Stimulated activated CD8-positive, alpha-beta memory T cell treated with anti-CD3 and anti-CD28 coated beads, Interleukin-2, amount 100 ng/mL, for 48 hours (primary cell): ENCODE measurements at places on chromosomes 16 and 17.

GRCh38 chr17:15256689-15257088 is 8.4 kb downstream of the PMP22 start:
- DNase-seq: no peak

GRCh38 chr17:55463600-55463999 is 42.0 kb upstream of the MMD start:
- no peak for DNase-seq

DNA sequence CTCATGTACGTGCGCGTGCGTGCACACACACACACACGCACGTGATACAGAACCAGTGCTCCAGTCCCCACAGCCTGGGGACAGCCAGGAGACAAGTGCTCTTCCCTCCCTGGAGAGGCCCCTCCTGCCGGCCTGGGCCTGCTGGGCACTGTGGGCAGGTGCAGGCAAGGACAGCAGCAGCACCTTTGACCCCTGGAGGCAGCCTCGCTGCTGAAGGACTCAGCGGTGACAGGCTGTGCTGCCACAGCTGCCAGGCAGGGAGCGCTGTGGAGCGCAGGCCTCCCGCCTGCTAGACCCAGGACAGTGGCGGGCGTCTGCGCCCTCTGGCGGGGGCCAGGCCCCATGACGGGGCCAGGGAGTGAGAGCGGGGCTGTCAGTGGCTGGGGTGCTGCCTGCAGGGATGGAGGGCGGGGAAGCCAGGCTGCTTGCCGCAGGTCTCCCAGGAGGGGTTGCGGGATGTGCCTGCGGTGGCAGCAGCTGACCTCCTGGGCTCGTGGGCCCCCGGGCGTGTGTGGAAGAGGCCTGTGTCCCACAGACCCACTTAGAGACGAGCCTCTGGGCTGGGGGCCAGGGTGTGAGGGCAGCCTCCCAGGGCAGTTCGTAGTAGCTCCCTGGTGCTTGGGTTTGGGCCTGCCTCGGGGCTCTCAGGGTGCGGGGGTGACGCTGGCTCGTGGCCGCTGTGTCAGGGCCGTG is 63.5 kb upstream of the PVALEF start:
- DNase-seq: peak; percentile 80

- no peak for DNase-seq
Measured at GRCh38 chr17:47687748-47688147, 6.2 kb upstream of the TBKBP1 start.

- no peak for DNase-seq
Measured at GRCh38 chr16:69306031-69306430, 5.1 kb upstream of the VPS4A start.

GRCh38 chr17:16888413-16889087 is 83.4 kb downstream of the TNFRSF13B start:
- DNase-seq: no peak

GRCh38 chr16:28537964-28538732 is 626 bp downstream of the NUPR1 start:
- no peak for DNase-seq

DNA sequence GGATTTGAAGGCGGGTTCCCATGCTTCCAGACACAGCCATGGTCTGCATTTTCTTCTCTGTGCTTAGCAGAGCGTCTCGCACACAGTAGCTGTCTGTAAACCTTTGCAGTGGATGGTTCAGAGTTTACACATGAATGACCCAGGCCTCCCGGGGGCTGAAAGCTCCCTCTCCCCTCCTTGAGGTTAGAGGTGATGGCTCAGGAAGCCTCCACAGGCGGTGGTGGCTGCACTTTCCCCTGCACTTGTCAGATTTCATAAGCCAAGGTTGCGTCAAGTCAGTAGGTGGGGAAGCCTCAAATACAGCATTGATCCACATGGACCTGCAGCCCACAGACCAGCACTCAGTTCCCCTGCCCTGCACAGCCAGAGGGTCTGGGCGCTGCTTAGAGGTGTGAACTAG is 211.9 kb downstream of the KATNIP start:
- DNase-seq: no peak

- DNase-seq: no peak
Measured at GRCh38 chr16:49701065-49701685, 154.7 kb downstream of the ZNF423 start.

GRCh38 chr17:47299239-47299910 is 24.4 kb upstream of the EFCAB13 start:
- DNase-seq: no peak

- DNase-seq: no peak
Measured at GRCh38 chr17:13702266-13702665, 100.5 kb upstream of the HS3ST3A1 start.

- no peak for DNase-seq
Measured at GRCh38 chr16:67391424-67392300, 1.6 kb downstream of the TPPP3 start.

GRCh38 chr17:82366749-82367148 is 4.8 kb upstream of the UTS2R start:
- no peak for DNase-seq

DNA sequence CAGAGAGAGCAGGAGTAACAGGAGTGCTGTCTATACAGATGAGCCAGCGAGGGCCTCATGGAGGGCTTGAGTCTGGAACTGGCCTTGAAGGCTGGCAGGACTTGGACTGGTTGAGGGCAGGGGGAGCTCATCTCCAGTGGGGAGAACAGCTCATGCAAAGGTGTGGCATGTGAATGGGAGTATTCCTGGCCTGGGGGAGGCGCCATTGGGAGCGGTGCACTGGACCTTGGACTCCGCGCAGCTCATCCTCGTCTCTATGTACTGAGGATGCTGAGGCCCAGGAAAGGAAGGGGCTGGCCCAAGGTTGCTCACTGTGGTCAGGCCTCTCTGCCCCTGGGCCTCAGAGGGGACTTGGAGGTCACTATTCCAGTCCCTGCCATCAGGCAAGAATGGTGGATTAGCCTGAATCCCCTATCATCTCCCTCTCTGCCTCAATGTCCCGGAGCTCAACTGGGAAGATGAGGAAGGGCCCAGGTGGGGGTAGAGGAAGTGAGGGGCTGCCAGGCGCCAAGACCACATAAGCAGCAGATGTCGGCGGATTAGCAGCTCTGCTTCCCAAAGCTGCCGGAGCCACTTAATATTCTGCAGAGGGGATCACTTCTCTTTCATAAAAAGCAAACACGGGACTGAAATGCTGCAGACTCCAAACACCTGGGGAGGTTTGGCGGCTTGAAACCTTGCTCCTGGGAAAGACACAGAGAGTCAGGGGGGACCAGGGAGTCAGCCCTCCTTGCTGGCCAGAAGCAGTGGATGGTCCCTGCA is 88.9 kb downstream of the SDK2 start:
- DNase-seq: no peak
